ENCODE measurements at places on chromosomes 1 and 21.
A peak's percentile ranks its signal among the peaks of the same experiment; 100 is the strongest.

DNA sequence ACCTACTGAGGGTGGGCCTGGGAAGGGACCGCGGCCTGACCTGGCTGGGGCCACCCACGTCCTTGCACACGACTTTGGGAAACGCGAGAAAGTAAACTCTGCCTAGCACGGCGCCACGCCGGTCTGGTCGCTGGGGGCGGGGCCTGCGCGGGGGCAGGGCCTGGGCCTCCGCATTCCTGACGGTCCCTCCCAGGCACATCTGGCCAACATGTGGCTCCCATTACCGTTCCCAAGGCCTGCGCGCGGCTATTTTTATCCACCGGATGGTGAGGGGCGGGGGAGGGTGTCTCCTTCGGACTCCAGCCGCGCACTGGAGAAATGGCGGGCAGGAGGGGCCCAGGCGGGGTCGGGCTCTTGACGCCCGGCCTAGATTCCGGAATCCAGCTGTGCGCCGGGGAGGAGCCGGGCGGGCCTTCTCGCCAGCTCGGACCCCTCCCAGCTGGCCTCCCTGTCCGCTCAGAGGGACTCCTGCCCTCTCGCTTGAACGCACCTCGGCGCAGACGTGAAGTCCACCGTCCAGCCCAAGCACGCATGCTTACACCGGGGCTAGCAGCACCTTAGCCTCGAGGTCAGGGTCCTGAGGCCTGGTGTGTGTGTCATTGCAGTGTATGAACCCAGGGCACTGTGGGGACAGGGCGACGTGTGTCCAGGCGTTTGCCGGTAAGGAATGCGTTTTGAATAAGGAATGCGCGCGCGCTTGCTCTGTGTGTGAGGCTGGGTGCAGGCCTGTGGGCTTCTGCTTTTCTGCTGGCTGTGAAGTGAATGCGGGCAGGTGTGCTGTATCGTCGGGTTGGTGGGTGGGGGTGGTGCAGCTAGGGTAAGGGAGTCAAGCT lies 2.1 kb downstream of the EVA1B start:
- peak; percentile 23 for DNase-seq

DNA sequence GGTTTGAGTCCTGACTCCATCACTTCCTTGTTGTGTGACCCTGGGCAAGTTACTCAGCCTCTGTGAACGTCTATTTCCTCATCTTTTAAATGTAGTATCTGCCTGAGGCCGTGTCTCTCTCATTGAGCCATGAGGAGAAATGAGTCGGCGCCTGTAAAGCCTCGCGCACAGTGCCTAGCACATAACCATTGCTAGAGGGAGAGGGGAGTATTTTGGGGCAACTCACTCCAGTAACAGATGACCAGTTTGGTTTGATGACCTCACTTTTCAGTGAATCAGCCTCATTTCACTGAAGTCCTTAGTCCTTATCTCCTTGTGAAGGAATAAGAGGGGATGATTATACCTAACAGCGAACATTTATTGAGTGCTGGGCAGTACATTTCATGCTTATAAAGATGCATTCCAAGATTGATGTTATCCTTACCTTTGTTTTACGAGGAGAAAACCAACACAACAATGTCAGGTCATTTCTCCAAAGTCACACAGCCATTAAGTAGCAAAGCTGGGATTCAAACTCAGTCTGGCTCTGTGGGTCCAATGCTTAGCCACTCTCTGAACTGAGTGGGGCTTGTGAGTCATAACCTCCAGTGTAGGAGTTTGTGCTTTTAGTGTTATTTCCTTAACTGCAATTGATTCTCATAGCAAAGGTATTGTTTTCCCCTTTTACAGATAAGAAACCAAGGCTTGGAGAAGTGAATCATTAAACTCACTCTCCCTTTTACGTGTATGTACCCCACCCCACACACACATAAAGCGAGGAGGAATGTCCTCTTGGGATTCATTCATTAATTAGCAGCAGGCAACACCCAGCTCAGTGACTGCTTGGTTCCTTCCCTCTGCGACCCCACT lies 25.9 kb downstream of the KCNC4 start:
- peak; percentile 35 for DNase-seq

DNA sequence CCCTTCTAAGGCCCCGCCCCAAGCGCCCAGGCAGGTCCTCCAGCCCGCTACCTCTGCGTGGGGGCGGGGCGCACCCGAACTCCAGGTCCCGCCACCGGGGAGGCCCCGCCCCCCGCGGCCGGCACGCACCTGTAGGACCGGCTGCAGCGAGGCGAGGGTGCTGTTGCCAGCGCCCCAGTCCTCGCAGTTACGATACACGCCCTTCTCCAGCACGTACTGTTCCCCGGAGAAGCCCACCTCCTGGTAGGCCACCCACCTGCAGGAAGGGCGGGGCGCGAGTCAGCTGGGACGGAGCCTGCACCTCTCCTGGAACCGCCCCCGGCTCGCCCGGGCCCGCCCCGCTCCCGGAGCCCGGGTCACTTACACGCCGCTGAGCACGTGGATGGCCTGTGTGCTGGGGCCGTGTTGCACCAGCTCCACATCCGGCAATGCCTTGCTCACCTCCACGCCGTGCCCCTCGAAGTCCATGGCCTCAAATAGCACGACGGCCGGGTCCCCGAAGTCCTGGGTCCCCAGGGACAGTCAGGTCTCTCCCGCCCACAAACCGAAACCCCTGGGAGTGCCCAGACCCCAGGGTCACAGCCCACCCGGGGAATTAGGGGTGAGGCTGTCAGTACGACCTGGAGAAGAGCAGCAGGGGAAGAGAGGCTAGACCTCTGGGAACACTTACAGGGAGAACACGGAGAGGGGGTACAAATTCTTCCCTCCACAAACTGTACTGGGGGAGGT lies 17.3 kb downstream of the CRYBG2 start:
- DNase-seq = peak; percentile 88

DNA sequence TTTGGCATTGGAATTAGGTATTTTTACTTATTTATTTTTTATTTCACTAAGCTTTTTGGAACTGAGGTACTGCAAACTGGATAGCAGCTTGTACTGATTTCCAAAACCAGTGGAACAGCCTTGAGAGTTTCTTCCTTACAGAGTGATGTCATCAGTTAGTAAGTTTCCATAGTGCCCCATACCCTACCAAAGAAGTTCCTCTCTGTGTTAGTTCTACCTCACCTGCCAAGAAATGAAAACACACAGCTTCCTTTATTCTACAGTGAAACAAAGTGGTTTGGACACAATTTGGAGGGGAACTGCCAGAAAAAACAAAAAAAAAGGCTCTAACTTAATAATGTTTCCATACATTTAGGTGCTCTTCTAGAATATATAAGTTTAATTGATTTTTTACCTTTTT lies 430.9 kb upstream of the ADGRL2 start:
- DNase-seq = no peak

DNA sequence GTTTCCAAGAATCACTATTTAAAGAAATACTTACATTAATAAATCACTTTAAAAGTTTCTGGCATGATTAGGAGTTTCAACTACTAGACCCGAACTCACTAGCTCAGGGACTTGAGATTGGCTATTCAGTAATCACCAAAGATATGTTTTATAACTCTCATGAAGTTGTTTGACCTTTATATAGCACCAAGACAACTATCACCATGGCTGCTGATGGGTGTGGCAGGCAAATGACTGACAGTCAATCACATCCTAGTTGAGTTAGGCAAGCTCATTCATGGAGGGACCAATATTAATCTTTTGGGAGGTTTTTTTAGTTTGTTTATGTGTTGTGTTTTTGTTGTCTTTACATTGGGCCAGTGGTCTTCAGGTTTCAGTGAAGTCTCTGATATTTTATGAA lies 376.3 kb upstream of the C1orf87 start:
- DNase-seq = no peak

DNA sequence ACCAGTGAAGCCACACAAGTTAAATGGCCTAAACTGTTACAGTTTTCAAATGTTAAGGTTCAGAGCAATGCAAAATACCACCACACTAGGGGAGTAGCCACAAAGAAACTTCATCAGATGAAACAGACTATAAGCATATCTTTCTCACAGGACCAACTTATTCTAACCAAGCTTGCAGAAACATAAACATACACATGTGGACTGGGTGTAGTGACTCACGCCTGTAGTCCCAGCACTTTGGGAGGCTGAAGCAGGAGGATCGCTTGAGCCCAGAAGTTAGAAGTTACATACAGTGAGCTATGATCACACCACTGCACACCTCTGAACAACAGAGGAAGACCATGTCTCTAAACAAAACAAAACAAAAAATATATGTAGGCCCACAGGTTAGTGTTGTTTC lies 17.3 kb downstream of the WDR47 start:
- no peak for DNase-seq

DNA sequence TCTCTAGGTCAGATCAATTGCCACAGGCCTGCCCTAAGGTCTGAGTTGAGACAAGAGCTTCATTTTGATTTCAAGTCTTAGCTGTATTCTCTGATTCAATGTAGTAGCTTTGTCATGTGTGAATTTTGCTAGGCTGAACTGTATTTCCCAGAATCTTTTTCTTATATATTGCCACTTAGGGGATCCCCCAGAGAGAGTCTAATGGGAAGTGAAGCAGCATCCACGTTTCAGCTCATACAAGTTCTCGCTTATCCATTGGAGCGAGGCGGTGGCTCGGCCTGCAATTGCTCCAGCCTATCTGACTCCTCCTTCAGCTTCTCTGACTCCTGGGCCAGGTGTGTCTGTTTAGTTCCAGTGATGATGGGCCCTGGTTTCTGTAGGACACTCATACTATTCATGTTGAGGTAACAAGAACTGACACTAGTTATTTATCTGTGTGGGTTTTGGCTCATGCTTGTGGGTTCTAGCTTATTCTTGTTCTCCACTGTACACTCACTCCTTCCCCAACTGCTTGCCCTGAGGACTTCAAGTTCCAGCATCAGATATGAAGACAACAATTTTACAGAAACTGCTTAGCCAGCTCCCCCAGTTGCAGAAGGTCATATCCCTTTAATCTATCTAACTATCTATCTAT lies 48.2 kb downstream of the TBX19 start:
- no peak for DNase-seq

GRCh38 chr1:10633416-10633815 lies 158.7 kb downstream of the PEX14 start:
- no peak for DNase-seq

DNA sequence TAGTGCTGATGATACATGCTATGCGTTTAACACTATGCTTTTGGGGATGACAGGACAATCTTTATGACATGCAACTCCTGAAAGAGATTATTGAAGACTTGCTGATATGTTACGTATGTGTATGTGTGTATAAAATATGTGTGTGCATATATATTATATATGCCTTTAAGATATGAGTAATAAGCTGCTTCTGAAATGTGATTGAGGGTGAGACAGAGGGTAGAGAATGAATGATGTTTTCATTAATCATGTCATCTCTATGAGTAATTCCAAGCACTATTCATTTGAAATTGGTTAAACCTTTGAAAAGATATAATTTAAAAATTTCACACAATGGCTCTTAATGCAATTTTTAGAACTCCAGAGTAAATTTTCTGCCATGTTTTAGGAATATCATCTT lies 5.8 kb downstream of the BCL9 start:
- no peak for DNase-seq

DNA sequence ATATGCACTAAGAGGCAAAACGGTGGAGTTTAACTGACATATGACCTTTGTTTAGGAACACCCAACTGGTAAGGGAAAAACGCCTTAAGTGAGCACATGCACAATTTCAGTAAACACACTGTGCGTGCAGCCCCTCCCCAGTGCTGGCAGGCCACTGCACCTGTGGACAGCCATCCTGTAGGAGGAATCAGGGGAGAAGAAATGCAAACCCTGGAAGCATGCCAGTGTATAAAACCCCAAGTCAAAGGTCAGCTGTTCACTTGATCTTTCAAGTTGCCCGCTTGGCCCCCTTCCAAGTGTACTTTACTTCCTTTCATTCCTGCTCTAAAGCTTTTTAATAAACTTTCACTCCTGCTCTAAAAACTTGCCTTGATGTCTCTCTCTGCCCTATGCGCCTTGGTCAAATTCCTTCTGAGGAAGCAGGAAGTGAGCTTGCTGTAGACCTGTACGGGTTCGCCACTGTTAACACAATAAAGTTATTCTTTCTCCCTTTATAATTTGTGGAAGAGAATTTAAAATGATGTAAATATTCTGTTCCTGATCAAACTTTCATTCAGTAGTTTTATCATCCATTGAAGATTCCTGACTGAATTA lies 31.8 kb downstream of the USP25 start:
- DNase-seq = no peak

GRCh38 chr1:155052439-155053395 lies 1.6 kb downstream of the ADAM15 start:
- no peak for DNase-seq

GRCh38 chr1:93744299-93744988 lies 62.8 kb upstream of the BCAR3 start:
- no peak for DNase-seq

- DNase-seq = no peak
Observed at GRCh38 chr1:10704368-10704882, 92.0 kb downstream of the CASZ1 start.

GRCh38 chr1:64280001-64280400 lies 76.6 kb downstream of the UBE2U start:
- DNase-seq = no peak

DNA sequence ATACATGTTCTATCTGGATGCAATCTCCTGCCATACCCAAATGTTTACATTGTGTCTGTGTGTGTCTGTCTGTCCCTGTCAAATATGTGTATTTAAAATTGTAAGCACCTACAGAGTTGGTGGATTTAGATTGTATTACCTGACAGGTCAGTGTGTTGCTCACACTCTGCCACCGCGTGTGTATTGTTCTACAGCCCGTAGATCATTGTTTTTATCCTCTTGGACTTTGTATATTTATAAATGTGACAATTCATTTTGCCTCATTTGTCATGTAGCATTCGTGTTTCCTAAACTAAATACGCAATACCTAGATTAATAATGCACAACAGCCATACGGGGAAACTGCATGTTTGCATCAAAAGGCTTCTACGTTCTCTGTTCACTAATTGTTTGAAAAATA lies 634 bp downstream of the ALG14 start:
- DNase-seq = no peak

DNA sequence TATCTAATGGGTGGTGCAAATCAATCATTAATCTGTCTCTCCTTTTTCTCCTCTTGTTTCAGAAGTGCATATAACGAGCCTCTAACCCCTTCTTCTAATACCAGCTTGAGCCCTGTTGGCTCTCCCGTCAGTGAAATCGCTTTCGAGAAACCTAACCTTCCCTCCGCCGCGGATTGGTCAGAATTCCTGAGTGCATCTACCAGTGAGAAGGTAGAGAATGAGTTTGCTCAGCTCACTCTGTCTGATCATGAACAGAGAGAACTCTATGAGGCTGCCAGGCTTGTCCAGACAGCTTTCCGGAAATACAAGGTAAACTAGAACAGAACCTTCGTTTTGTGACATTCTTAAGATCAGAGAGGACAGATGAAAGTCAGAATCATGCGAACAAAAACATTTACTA lies 25.3 kb upstream of the VAMP3 start:
- no peak for DNase-seq
